ENCODE measurements at places on chromosomes 7 and 10.

GRCh38 chr10:119665901-119666708, 14.9 kb downstream of the BAG3 start:
- DNase-seq = no peak

DNA sequence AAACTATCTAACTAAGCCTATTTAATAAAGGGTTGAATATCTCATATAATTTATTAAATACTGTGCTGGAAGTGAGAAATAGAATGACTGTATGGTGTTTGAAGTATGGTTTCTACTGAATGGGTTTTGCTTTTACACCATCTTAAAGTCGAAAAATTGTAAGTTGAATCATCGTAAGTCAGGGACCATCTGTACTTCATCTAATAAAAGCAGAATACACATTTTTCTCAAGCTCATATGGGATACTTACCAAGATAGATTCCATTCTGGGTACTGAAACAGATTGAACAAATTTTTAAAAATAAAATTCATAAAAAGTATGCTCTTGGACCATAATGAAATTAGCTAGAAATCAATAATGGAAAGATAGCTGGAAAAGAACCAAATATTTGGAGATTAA, 285.4 kb downstream of the CXCL12 start:
- DNase-seq = no peak

GRCh38 chr7:157675427-157675927, 338.7 kb downstream of the DNAJB6 start:
- no peak for DNase-seq

DNA sequence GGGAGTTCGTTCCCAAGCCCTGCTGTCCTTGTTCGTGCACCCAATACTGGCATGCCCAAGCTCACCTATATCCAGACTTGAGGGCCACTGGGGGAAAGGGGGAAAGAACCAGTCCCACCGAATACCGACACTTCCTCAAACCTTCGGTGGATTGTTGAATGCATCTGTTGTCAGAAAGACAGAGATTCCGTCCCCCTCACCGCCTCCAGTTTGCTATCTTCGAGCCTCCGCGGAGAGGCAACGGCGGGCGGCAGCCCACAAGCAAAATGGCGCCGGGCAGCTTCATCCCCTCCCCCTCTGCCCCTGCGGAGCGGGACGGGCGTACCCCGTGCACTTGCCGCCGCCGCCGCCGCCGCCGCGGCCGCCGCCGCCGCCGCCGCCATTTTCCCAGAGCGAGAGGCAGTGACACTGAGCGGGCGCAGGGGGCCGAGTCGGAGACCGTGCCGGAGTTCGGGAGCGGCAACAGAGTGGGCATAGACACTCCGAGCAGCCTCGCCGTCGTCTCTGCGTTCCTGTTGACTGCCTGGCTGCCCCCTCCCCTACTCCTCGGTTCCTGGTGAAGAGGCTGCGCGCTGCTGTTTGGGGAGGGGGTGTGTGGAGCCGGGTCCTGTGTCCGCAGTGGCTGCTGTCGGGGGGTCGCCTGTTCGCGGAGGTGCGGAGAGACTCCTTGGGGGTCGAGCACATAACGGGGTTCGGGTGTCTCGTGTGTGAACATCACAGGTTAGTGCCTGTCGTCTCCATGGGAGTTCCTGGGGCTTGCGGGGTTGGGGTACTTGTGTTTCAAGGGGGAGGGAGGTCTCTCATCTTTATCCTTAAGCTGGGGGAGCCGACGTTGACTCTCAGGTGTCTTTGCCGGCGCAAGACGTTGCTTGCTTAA, at the start of gene KMT2E:
Gene KMT2E (plus strand): TSS at position 390 of the 877 bp plus-strand sequence. CDS start 26,748 bp downstream, outside the sequence.
- DNase-seq = peak; percentile 91

DNA sequence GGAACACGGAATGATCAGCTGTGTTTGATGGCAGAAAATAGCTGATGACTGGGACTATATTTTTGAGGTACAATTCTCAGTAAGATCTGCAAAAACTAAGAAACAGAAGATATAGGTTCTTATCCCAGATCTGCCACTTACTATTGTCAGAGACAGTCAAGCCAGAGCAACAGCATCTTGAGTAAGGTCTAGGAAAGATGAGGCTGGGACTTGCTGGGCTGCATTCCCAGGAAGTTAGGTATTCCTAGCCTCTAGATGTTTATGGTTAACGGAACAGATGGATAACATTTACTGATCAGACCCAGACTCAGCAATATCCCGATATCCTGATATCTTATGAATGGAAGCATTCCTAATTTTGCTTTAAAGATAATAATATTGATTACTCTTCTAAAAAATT, 68.7 kb upstream of the DNAJB12 start:
- no peak for DNase-seq

DNA sequence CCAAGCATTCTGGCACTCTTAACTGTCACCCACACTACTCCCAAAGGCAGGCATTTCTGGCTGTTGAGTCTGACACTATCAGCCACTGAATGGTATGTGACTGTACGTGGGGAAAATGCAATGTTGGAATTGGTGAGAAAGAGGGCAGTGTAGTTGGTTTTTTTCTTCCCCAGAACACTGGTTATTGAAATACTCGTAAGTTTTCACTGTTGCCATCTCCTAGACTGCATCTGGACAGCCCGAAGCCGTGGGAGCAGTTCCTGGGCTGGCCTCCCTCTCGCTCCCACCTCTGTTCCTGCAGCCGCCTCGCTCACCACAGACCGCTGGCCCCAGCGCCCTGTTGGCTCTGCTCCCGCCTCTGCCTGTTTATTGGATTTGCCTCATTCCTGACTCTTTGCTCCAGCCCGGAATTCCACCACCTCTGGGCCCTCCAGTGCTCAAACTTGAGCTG, 5.7 kb downstream of the PLCE1 start:
- DNase-seq = no peak

DNA sequence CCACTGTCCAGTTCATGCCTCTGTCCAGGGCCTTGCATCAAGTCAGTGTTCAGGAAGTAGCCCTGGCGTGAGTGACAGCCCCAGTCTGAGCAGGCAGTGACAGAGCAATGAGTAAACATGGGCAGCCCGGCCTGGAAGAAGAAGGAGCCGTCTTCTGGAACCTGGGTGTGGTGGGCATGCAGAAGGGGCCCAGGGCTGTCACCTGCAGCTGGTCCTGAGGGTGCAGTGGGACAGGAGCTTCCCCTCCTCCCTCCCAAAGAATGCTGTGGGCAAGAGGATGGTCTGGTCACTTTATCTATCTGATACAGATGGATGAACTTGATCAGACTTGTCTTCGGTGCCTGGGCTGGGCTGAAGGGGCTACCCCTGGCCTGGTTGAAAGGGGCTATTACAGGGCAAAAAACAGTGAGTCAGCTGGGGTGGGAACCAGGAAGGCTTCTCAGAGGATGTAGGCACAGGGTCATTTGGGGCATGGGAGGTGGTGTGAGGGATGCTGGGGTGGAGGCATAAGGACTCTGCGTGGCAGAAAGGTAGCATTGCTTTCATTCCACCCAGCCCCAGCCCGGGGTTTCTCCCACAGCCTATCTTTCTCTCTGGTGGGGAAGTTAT, 42.7 kb upstream of the PPIF start:
- no peak for DNase-seq
